ENCODE measurements at places on chromosomes 7 and 10.
A peak's percentile ranks its signal among the peaks of the same experiment; 100 is the strongest.

GRCh38 chr7:36298106-36298505 lies 91.6 kb upstream of the ANLN start:
- no peak for DNase-seq

GRCh38 chr7:73701357-73701995 lies 18.0 kb downstream of the STX1A start:
- peak; percentile 63 for DNase-seq

DNA sequence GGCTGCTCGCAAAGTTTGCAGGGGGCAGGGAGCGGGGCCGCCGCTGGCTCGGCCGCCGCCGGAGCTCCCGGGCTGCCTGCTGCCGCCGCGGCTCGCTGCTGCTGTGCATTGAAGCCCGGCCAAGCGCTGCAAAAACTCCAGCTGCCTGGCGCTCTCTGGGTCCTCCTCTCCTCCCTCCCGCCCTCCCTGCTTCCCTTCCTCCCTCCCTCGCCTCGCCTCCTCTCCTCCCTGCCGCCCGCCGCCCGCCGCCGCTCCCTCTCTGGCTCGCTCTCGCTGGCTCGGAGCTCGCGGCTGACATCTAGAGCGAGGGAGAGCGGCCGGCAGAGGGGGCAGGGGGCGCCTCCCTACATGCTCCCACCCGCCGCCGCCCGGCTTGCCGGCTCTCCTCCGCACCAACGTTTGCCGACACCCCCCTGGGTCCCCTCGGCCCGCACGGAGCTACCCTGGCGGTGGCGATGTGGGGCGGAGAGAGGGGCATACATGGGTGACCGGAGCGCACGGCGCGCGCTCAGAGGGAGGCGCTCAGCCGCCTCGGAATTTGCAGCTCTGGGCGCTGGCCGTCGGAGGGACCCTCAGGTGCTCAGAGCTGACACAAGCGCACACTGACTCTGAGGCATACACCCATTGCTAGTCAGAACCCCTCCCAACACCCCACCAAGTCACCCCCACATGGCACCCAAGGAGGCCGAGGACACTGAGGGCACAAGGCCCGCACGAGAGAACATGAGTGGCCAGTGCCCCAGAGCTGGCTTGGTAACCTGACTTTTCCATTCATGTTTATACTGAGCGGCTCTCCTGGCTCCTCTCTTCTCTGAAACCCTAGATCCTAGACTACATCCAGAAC lies 1.2 kb upstream of the PLXNA4 start:
- no peak for DNase-seq

- DNase-seq, result no peak
These were observed 15.6 kb upstream of the AQP1 start for GRCh38 chr7:30896036-30896435.

DNA sequence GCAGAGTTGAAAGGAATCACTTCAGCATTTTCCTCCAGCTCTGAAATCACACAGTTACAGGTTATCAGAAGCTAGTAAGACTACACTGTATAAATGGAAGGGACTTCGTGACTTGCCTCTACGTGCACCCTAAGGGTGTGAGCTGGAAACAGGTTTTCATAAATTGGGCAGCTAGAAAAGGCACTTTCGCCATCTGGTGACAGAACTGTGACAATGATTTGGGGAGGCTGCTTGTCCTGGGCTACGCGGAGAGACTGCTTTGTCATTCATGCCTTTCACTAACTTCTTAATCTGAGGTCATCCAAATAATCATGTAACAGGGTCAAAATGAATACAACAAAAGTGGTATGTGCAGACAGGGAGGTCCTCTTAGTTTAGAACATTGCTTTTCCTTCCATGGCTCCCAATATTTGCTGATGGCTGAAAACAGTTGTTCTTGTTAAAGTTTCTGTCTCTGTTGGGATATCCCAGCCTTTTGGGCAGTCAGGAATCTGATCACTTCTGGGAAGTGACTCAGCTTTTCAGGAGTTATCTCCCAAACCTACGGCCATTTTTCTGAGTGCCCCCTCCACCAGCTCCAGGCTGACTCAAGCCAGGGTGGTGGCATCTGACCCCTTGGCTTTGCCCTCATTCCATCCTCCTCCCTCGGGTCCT lies 17.8 kb downstream of the VWC2 start:
- DNase-seq, result peak; percentile 55

DNA sequence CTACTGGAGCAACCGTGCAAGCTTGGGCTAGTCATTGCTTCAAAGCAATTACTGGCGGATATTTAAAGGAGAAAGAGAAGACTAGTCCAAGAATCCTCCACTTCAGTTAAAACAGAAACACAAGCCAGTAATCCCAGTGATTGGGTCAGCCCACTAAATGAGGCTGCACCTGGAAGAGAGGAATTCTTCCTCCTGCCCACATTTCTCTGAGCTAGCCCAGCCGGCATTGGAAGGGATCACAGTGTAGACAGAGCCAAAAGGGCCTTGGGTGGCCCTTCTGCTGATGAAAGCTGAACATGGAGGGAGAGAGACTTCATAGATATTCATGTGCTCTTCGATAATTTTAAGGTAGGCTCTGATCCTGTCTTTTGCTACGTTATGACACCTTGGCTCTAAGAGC lies 228.4 kb downstream of the KIAA1217 start:
- DNase-seq, result no peak

DNA sequence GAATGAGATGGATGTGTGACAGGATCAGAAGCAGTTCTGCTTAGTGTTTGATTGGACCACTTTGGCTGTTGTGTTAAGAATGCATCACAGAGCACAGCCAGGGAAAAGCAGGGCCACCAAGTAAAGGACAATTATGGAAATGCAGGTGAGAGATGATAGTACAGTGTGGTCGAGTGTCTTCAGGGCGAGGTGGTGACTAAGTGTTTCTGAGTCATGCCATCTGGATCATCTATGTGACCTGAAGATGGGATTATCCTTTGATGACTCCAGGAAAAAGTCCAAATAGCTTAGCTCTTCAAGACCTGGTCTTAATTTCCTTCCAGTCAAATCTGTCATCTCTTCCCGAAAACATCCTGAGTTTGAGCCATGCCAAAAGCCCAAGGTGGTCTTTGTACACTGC lies 523.2 kb upstream of the IGFBP3 start:
- no peak for DNase-seq

- peak; percentile 41 for DNase-seq
These were observed 17.0 kb downstream of the CDK14 start for GRCh38 chr7:90613088-90613498.

- no peak for DNase-seq
These were observed 31.0 kb upstream of the ELFN1 start for GRCh38 chr7:1639071-1639470.

DNA sequence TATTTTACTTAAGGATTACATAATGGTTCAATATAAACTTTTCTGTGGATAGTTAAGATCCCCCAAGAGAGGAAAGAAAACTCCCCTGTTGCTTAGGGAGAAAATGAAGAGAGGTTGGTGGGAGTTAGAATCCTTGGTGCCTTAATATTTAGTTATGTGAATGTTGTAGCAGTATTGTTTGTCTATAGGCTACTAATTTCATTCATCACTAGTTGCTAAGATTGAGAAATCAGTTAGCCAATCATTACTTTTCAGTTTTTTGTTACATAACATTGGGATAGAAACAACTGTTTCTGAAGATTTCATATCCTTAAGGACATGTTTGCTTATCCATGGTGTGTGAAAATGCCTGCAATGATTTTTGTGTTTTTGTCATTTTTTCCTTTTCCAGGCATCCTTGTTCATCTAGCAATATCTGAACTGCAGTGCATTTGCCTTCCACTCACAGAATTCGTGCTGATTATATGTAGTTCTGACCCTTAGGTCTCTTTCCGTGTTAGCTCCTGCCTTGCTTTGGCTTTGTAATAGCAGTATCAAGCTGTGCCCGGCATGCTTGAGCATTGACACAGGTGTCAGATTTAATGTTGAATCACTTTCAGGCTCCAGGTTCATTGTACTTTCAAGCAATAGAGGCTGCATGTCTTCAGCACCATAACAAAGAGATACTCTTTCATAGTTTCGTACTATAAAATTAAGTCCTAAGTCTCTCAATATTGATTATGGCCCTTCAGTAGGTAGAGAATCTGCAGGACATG lies 85.0 kb downstream of the PODXL start:
- no peak for DNase-seq

DNA sequence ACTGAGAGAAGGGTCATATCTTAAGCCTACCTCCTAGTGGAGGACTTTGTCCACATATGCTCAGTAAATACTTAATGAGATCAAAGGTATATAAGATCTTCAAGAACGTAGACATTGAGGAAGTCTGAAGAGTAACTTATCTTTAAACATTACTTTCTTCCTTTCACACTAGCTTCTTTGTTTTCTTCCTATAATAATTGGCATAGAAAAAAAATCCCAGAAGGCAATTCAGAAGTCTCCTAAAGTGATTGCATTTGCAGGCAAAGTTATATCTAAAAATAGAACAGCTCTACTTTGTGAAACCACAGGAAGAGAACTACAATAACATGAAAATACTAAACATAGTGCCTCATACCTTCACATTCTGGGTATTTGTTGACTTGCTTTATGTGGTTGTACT lies 150.4 kb downstream of the PPP1R3A start:
- DNase-seq, result no peak

- no peak for DNase-seq
These were observed 8.4 kb upstream of the C10orf88 start for GRCh38 chr10:122962405-122962804.

DNA sequence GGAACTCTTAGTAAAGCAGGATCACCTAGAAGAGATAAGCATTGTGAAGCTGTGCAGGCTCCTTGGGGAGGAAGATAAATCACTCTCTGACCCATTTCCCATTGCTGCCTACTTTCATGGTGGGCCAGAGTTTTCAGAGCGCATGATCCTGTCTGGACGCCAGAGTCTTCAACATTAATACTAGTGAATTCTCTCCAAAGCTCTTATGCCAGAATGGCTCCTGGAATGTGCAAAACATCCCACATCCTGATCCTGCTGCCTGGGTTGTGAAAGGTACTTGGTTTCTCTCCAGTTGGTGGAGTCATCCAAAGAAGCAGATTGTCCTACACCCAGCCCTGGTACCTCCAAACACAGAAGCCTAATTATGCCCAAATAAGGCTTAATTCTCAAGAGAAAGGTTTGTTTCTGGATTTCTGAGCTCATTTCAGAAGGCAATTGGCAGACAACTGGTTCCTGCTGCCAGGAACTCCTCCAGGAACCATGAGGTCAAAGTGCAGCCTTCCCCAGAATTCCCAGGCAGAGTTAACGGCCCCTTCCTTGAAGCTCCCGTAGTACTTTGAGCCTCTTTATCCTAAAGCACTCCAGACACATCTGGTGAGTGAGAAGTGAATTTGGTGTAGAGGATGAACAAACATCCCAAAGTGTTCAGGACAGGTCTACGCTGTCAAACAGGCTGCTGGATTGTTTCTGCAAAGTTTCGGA lies 495.2 kb downstream of the PLXNA4 start:
- no peak for DNase-seq

DNA sequence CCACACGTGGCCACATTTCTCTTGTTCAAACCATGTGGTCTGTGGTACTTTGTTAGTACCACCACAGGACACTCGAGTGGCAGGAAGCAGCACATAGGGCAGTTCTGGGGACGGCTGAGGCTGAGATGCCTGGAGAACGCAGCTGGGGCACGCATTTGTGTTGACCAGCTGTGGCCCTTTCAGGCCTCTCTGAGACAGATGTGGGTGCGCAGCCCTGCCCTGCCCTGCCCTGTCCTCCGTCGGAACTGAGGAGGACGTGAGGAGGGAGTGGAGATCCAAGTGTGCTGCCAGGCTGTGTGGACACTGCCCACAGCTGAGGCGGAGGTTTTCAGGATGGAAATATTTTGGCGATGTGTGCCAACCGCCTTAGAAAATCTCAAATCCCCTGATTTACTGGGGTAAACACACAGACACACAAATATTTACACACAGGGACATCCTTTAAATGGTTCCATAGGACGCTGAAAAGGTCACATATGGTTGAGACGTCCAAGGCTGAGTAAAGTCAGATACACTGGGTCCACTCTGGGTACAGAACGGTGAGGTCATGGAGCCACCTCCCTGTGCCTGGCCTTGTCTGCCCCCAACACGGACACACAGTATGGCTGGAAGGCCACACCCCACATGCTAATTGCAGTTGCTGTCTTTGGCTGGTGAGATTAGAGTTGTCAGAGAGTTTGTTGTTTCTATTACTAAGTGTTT lies 14.8 kb downstream of the BHLHA15 start:
- no peak for DNase-seq

- DNase-seq, result no peak
These were observed 16.0 kb downstream of the CASP7 start for GRCh38 chr10:113695691-113696090.

DNA sequence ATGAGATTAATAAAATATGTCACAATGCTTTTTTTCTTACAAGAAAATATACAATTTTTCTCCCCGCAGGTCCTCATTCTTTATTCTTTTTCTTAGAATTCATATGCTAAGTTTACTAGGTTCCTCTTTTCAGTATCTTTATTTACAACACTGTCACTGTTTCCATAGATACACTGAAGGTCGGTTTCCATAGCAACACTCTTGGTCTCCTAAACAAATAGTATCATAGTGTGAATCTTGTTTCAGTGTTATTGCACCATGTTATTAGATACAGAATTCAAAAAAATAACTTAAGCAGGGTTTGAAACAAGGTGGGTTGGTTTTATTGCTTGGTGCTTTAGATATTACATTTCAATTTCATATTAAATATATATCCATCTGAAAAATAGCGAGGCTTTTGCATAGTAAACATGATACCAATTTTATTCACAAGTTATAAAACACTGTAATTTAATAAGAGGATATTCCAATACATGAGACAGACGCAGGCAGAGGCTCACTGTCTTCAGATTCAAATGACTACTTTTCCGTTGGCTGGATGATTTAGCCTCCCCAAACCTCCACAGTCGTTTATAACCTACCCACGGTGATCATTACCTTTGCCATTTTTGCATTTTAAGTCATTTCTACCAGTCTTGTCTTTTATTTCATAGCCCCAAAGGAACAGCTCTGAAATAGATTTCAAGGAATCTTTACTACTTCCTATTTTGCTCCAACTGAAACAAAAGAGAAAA lies 88.9 kb upstream of the KLF6 start:
- peak; percentile 79 for DNase-seq

DNA sequence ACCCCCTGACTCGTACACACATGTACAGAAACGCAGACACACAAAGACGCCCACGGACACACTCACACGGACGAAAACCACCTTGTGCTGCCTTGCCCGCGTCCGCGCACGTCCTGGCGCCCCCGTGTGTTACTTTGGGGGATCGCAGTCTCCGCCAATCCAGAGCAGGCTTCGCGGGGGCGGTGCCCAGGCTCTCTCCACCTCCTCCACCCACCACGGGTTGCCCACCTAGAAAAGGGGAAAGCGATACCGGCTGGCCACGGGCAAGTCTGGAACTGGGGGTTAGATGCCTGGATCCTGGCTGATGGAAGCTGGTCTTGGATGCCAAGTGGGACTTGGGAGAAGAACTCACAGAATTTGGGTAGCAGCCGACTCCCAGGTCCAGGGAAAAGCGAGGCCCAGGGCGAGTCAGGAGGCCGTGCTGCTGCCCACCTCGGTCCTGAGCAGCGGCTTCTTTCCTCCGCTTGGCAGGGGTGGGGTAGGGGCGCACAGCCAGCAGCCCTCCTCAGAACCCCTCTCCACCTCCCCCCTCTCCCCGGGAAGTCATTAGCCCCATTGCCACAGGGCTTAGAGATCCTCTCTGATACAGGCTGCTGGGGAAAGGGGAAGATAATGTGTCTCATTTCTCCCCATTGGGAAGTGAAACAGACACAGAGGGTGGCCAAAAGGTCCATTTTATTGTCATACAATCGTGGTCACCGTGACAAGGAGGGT lies 4.6 kb upstream of the VGF start:
- DNase-seq, result peak; percentile 81
